ENCODE measurements at places on chromosomes 3 and 15.

GRCh38 chr3:36394176-36394575, 13.9 kb downstream of the STAC start:
- DNase-seq = no peak

DNA sequence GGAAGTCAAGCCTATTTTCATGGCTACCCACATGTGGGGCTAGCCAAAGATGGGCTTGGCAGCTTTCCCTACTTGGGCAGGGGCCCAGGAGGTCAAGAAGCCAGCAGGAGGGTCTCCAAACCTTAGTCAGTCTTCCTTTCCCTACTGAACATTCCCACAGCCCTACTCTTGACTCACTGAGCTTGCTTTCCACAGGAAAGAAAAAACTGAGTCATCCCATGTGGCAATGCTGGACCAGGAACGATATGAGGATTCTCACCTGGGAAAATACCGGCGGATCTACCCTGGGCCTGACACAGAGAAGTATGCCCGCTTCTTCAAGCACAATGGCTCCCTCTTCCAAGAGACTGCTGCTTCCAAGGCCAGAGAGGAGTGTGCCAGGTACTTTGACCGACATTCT, 3.7 kb upstream of the NGRN start:
- no peak for DNase-seq

- peak; percentile 60 for DNase-seq
These were observed 24.4 kb upstream of the OCA2 start for GRCh38 chr15:28123408-28124023.

DNA sequence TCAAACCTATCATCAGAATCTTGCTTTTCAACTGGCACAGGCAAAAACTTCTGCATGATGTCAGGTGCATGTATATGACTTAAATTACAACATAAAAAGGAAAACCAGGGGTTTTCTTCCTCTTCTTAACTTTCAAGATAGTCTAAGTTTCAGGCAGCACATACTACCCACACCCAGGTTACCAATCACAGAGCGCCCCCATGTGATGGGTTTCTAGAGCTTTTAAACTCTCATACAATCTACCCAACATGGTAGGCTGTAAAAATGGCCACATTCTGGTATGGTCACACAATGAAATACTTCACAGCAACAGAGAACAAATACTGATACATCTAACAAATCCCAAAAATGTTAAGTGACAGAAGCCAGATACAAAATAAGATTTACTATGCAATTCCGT, 7.4 kb downstream of the MESD start:
- no peak for DNase-seq

DNA sequence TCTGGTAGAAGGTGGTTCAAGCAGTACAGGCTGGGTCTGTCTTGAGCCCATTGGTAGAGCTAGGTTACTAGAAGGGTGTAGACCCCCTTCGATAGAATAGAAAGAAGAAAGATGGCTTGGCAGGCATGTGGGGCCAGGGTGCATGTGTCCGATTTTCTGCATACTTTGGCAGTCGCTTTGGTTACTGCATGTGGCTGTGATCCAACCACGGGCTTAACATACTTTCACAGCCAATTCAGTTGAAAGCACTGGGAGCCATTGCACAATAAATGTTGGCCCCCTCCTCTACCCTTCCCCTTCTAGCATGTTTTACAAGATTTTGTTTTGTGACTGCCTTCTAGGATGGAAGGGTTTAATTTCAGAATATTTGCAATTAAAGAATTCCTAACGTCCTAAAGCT, 7.2 kb downstream of the ARID3B start:
- DNase-seq = no peak

DNA sequence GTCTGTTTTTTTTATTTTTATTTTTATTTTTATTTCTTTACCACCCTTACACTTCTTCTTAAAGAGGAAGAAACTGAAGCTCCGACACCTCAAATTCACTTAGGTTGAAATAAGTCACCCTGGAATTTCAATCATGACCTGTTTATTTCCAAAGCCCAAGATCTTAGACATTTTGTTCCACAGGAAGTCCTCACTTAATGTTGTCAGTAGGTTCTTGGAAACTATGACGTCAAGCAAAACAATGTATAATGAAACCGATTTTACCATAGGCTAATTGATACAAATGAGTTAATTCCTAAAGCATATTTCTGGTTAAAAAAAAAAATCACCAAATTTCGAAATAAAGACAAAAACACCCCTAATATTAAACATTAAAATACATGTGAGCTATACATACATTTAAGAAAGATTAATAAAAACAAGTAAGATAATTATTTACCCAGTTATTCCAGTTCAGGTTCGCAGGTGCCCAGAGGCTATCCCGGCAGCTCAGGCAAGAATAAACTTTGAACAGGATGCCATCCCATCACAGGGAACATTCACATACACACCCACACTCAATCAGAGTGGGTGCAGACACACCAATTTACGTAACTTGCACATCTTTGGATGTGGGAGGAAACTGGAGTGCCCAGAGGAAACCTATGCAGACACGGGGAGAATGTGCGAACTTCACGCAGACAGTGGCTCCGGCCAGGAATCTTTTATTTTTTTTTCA, 391.0 kb downstream of the RAP2B start:
- peak; percentile 21 for DNase-seq

DNA sequence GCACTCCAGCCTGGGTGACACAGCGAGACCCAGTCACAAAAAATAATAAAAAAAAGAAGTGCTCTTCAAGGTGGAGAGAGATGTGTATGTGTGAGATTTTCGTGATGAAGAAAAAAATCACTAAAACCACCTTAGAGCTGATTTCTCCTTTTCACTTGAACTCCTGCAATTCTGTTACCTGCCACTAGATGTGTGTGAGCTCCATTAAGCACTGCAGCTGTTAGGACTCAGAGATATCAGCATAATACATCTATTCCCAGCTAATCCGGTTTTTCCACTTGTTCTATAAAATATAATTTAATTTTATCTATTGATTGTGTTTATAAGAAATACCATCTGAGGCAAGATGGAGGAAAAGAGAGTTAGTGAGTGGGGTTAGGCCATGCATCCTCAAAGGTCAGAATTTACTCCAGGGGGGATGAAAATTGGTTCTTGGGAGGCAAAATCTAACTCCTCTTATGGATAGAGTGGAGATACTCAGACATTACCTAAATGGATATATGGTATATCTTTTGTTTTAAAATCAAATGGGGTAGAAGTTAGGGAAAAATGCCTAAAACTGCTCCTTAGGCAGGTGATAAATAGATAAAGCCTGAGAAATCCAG, 152.7 kb downstream of the IL20RB start:
- peak; percentile 20 for DNase-seq

- DNase-seq = peak; percentile 81
These were observed 103.7 kb downstream of the FRMD4B start for GRCh38 chr3:69282181-69282580.

- no peak for DNase-seq
These were observed 36.6 kb downstream of the SMAD6 start for GRCh38 chr15:66738595-66738994.

GRCh38 chr3:7075117-7075516, 214.2 kb downstream of the GRM7 start:
- DNase-seq = no peak

DNA sequence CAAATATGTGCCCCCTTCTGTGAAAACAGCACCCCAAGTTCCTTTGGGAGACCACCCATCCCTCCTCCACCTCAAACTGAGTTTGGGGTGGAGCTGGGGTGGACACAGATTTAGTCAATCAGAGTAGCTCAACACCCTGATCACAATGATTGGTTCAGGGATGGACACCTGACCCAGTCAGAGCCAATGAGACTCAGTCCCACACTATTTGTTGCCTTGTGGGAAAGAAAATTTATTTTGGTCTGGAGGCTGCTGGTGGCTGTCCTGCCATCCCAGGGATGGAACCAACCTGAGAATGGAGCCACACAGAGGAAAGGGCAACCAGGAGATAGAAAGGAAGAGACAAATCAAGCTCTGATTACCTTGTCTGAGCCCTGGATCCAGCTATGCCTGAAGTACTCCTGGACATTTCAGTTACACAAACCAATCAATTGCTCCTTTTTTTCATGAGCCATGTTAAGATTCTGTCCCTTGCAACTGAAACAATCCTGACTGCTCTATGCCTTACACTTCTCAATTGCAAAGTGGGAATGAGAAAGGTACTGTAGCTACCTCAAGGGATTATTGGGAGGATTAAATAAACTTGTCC, 10.6 kb downstream of the DNASE1L3 start:
- DNase-seq = no peak

DNA sequence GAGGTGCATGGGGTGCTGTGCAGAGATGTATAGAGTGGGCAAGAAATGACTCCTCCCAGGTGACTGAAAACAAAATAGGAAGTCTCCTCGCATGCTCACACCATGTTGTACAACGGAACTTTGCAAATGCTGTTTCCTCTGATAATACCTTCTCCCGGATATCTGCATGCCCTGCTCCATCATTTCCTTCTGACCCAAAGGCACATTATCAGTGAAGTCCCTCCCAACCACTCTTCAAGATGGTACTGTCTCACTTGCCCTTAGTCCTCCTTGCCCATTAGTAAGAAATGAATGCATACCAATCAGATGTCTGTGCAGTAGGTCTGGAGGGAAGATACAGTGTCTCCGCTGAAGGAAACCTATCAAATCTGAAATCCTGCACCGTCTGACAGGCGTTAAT, 12.0 kb downstream of the TMED3 start:
- DNase-seq = no peak

- DNase-seq = no peak
These were observed 189.8 kb upstream of the TBC1D5 start for GRCh38 chr3:17932136-17932771.

DNA sequence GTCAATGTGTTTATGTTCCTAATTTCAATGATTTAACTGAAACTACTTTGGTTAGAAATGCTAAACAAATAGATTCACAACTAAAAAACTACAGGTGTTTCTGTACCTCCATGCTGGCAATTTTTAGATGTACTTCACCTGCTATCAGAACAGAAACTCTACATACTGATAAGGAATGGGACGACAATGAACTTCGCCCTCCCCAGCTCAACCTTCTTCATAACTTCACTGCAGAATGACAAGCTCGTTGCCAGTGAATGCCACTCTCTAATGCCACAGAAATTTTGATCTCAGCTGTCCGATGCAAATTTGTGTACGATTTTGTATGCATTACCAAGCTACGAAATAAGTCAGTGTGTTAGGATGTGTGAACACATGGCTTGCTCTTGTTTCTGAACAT, 133.4 kb downstream of the FOXP1 start:
- no peak for DNase-seq

DNA sequence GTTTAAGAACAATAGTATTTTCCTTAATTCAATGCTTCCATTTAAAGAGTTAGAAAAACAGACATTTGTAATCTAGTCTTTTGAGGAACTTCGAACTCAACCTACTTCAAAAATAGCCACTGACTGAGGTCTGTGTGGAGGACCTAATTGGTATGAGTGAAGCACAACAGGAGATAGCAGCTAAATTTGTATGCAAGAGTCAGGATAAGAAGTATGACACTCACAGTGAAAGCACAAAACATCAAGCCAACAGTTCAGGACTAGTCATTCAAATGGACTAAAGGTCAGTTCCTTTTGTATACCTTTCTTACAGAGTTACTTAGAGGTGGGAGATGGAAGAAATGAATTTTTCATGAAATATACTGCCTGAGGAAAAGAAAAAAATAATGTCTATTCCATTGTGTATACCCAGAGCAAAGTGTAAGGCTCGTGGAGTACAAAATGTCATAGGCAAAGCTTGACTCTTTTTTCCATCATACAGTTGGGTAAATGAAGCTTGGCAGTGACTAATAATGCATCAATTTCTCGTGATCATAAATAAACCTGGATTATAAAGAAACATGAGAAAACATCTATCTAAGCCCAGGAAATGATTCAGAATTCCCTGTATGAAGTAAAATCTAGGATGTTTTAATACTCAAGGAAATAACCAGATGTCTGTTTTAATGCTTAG, 1005.2 kb upstream of the CADM2 start:
- DNase-seq = no peak

DNA sequence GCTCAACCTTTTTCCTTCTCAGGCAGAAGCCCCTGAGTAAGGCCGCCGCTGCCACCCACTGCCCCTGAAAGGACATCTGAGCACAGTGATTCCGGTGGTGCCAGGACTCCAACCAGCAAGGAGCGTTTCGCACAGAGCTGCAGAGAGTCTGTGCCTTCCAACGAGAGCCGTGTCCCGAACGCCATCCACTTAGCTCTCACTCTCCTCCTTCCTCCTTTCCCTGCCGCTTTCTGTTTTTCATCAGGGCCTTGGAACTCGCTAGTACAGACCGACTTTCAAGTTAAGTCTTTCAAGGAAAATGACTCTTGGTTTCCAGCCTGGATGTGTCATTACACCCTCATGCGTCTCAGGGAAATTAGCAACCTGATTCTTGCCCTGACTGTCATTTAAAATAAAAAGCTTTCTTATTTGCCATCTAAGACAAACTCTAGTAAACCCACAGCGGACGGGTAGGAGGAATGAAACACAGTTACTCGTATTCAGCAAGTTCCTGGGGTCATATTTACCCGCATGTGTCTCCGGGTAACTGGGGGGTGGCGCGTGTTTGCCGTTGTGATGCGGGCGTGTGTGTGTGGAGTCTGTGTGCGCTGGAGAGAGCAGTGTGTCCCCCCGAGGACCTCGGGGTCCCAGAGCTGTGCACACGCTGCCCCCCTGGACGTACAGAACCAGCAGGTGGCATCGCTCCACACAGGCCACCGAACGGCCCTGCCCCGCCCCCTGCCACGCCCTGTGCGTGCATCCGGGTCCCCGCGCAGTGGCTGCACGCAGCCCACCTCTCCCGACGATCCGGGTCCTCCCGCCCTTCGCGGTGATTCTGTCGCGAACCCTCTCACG, 30.4 kb upstream of the ALDH1A3 start:
- peak; percentile 39 for DNase-seq

- no peak for DNase-seq
These were observed 12.5 kb downstream of the DPH6 start for GRCh38 chr15:35533130-35534110.

DNA sequence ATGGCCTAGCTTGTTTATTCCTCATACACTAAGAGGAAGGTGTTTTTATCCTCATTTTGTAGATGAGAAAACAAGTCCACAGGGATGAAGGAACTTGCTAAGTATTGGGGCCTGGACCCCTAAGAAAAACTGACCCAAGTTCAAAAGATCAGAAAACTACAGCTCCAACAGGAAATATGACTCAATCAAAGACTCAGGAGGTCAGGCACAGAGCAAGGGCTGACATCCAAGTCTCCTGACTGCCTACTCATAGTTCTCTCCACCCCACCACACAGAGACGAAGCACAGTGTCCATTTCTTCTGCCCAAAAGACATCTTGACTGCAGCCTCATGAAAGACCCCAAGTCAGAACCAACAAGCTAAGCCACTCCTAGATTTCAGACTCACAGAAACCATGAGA, 26.9 kb upstream of the TPM1 start:
- DNase-seq = peak; percentile 12

GRCh38 chr3:102177075-102177755, 257.6 kb upstream of the ZPLD1 start:
- no peak for DNase-seq

GRCh38 chr3:94935738-94936580, 873.1 kb downstream of the NSUN3 start:
- DNase-seq = no peak

Data from activated CD4-positive, alpha-beta T cell treated with anti-CD3 and anti-CD28 coated beads, Interleukin-2, Interleukin-6, amounts not matched to agents 100 ng/mL and 50 ng/mL, durations not matched to agents 16 hours and 8 hours (primary cell).